Stimulated activated CD4-positive, alpha-beta T cell treated with anti-CD3 and anti-CD28 coated beads, TNF-alpha, amount 100 ng/mL, for 4 hours (primary cell): ENCODE measurements at places on chromosomes 11 and 22.

GRCh38 chr11:103530257-103530656 lies 421.0 kb downstream of the DYNC2H1 start:
- DNase-seq, result no peak

DNA sequence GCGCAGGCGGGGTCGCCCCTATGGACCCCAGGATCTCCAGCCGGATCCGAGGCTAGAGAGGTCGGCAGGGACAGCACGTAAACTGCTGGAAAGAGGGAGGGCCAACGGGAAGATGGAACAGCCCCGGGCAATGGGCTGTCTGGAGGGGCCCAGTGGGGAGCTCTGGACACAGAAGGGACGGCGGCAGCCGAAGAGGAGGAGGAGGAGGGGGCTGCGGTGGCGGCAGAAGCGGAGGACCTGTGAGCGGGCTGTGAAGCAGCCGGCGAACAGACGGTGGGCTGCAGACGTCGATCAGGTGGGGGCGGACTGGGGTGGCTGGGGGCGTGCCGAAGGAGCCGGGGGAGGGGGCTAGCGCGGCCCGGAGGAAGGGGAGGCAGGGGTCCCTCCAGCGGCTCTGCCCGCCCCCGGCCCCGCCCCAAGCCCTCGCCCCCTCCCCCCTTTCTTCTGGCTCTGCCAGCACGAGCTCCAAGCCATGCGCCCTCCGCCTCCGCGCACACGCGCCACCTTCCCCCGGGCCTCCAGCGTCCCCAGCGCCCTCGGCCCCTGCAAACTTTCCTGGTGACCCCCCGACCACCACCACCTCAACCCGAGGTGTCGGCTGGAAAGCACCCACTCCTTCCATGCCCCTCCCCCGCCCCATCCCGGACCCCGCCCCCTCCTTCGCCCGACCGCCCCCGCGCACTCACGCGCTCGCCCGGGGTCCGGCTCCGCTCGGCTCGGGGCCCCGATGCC lies 432 bp downstream of the TNKS1BP1 start:
- DNase-seq, result no peak

DNA sequence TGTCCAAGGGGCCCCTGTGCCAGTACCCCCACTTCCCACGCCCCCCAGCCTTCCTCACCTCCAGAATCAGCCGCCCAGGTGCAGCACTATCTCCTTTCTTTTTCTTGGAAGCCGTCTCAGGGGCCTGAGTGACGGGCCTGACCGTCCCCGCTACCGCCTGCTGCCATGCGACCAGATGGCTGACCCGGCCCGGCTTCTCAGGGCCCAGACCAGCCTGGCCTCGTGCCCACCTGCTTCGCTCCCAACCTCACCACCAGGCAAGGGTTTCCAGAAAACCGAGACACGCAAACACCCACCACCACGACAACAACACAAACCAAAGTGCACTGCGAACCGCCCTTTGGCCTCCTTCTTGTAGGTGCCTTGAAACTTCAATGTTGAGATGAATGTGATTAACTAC lies 39.1 kb downstream of the MACROD1 start:
- DNase-seq, result no peak

DNA sequence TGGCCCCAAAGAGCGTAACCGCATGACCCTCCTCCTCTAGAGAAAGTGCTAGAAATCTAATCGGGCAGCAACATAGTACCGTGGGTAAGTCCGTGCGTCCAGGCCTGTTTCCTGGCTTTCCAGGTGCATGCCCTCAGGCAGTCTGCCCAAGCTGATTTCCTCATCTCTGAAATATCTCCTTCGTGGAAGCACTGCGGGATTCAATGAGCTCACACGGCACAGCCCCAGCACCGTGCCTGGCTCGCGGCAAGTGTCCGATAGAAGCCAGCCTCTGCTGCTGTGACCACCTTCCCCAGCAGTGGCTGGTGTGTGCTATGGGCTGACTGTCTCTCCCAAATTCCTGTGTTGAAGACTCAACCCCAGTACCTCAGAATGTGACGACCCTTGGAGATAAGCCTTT lies 20.7 kb downstream of the RPUSD4 start:
- DNase-seq, result no peak

DNA sequence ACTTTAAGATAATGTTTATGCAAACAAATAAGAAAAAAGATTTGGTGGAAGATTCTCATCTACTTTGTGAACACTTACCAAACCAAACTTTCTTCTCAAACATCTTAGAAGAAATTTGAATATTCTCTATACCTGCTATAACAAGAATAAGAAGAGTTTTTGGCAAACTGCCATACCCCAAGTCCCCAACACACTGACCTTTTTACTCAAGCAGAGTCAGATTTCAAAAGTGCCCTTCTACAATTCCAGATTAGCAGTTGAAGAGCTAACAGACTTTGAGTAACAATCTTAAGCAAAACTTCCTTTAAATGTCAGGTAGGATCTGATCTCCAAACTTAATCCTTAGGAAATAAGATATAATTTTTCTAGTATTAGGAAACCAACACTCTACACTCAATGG lies 33.9 kb downstream of the TSG101 start:
- no peak for DNase-seq
